ENCODE measurements at places on chromosomes 2 and 18.

- no peak for DNase-seq
Observed at GRCh38 chr18:77108821-77109647, 23.5 kb downstream of the MBP start.

- DNase-seq, result no peak
Observed at GRCh38 chr2:170967553-170967952, 38.5 kb downstream of the GORASP2 start.

DNA sequence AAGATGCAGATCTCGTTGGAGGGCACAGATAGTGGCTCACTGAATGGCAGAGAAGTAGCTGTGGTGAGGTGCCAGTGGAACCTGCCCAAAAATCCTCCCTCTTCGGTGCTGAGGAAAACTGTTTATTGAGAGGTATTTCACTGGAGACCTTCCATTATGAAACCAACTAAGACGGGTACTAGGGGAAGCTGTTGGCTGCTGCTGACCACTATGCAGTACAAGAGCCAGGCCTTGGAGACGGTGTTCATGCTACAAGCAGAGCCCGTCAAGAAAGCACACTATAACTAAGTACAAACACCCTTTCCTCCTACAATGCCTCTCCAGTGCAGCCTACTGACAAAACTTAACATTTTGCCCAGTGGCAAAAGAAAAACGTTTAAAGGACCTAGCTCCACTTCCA lies 4.6 kb downstream of the ARL5A start:
- DNase-seq, result no peak

GRCh38 chr2:142973822-142974207 lies 96.4 kb downstream of the KYNU start:
- no peak for DNase-seq

Data from iPS DF 19.7 (cell line).